ENCODE measurements at places on chromosomes 12 and 14.

GRCh38 chr14:20690848-20691640, 2.5 kb downstream of the ANG start:
- peak; percentile 38 for DNase-seq

DNA sequence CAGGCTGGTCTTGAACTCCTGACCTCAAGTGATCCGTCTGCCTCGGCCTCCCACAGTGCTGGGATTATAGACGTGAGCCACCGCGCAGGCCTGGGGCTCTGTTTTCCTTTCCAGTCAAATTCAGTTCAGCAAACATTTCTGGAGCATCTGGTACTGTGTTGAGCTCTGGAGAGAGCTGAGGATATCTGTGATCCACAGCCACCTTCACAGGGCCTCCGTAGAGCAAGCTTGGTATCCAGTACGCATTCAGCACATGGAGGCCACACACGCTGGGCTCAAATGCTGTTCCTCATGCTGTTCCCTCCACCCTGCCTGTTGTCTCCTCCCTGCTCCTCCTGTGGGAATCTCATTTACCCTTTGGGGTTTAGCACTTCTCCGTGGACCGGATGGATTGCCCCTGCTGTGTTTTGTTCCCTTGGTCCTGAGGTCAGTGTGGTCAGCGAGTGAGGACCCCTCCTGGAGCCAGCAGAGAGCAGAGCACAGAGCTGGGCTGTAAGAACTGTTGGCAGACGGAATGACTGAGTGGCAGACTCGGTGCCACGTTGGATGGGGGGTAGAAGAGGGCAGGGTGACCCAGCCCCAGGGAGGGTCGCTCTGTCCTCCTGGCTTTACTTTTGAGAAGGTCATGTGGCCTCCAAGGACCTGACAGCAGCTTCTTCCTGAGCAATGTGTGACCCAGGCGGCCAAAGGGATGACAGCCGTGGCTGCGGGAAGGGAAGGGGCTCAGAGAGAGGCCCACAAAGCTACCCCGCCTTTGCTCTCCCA, 891 bp downstream of the RPS6KL1 start:
- DNase-seq: no peak

DNA sequence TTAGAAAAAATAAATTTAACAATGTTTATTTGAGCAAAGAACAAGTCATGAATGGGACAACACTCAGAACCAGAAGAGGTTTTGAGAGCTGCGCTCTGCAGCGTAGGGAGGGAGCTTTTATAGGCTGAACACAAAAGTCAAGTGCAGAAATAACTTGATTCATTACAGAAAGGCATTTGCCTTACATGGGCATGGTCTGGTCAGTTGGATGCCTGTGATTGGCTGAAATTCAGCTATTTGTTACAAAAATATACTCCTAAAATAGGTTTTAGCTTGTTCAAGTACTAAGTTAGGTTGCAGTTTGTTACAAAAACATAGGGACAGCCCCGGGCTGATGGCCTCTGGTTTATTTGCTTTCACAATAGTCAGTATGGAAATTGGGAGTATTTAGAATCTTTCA, 118.0 kb downstream of the NUAK1 start:
- no peak for DNase-seq

- no peak for DNase-seq
Observed at GRCh38 chr14:60266021-60266937, 17.3 kb downstream of the PPM1A start.

DNA sequence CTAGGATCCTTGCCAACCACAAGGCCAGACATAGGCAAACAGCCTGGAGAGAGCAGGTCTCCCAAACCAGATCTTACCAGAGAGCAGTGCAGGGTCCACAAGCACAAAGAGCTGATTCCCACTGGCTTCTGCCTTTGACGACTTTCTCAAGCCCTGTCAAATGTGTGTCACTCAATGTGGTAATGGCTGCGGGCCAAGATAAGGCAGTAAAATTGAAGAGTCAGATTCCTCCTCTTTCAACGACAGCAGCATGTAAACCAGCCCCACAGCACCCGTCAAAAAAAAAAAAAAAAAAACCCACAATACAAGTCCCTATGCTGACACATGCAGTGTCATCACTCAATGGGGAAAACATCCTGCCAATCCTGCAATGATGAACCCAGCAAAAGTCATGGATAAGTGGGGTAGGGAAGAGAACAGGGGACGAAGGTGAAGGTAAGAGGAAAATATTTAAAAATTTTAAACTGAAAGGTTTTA, at the start of gene STON2:
STON2 (minus strand) TSS at position 123 of the 477 bp plus-strand sequence. CDS start 1,942 bp downstream, outside the sequence.
- no peak for DNase-seq

DNA sequence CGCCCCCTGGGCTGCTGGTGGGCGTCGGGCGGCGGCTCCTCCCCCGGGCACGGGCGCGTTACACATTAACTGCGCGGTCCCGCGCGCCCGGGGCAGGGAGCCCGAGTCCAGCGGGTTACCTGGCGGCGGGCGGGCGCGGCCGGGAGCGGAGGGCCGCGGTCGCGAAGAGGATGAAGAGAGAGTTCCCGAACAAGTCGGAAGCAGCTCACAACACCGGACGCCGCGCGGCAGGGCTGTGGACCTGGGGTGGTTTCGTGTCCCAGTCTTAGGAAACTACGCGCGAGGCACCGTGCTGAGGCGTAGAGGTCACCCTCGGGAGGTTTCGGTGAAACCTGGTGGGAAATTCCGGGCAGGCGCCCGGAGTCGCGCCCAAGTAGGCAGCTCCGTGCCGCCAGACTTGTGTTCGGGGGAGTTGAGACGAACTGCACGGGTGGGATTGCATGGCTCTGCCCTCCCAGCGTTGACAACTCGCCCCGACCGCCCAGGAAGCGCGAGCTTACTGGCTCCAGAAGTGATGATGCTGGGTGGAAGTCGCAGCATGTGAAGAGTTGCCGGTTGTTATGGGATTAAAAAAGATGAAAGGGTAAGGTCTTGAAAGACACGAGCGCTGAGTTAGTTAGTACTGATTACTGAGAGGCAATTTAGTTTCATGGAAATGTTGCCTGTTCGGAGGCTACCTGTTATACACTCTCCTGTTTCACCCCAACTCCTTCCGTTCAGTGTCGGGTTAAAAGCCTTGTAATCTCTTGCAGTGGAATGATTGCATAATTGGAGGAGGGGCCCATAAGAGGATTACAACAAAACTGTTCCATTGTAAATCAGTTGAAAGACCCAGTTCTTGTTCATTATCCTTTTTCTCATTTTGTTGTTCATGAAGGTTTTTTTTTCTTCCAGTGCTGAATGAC, 879 bp downstream of the RAB3IP start:
- peak; percentile 61 for DNase-seq

- peak; percentile 86 for DNase-seq
Observed at GRCh38 chr12:110403976-110404682, 621 bp upstream of the ANAPC7 start.

- DNase-seq: no peak
Observed at GRCh38 chr14:40122968-40123648, 690.9 kb upstream of the FBXO33 start.

DNA sequence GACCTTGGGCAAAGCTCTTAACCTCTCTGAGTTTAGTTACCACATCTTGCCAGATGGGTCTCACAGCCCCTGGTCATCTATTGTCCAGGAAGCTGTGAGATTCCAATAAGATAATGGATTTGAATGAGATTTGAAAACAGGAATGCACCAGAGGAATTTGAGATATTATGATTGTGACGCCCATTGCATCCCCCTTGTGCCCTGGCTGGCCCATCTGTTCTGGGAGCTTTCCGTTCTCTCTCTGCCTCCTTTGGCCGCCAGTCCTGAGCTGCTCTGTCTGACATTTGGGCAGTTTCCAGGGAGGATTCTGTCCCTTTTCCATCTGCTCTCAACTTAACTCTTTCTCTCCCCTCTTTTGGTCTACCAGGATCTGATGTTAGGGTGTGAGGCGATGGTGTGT, 24.6 kb downstream of the SRRM4 start:
- DNase-seq: no peak

- DNase-seq: no peak
Observed at GRCh38 chr14:30287579-30288445, 271.1 kb upstream of the G2E3 start.

Measured in COR-L47 (cell line).